Muscle of arm (tissue), 14 donors: ENCODE measurements at places on chromosomes 4 and X.
A peak's percentile ranks its signal among the peaks of the same experiment; 100 is the strongest.

DNA sequence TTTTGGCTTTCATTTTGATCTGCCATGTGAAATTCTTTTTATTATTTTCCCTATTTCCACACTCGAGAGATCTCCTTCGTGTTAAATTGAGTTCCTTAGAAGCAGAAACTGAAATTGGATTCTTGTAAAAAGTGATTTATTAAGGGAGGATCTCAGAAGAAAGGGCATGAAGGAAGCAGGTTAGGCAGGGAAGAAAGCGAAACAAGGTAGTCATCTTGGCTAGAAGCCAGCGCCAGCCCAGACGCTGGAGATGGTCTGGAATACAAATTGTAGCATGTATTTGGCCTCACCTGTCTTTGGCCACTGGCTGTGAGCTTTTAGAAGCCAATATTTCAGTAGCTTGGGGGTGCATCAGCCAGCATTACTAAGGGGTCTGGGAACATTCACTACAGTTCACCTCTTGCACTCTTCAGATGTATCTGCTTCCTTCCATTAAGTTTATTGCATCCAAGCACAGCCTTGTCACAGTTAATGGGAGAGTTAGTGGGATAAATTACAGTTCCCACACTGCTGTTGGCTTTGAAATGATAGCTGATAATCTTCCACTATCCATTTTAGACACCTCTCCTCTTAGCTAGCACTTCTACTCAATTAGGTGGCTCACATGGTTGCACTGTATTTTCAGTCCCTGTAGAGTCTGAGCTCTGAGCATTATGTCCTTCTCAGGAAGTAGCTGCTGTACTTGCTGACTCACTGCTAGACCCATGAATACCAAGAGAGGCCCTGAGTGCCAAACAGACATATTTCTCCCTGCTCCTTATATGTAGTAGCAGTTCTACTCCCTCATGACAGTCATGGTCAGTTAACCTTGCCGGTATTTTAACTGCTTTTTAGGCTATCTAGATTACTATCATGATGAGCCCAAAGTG is 14.6 kb downstream of the GRXCR1 start:
- no peak for DNase-seq

DNA sequence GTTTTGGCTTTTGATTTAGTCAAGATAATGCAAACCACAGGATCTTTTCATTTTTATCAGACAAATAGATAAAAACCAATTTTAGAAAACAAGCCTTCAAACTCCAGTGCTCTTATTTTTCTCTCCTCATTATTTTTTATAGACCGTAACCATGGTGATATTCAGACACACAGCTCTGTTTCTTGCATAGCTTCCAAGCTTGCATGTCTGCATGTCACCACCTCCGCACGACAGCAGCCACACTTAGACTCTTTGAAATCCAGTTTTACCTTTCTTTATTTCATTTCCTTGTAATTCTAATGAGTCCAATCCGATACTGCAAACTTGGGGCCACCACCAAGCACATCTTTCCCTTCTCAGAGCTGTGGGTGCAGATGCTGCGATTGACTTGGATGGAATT is 94.3 kb upstream of the GPM6A start:
- DNase-seq = no peak

GRCh38 chrX:133350751-133351150 is 64.5 kb downstream of the GPC4 start:
- no peak for DNase-seq

DNA sequence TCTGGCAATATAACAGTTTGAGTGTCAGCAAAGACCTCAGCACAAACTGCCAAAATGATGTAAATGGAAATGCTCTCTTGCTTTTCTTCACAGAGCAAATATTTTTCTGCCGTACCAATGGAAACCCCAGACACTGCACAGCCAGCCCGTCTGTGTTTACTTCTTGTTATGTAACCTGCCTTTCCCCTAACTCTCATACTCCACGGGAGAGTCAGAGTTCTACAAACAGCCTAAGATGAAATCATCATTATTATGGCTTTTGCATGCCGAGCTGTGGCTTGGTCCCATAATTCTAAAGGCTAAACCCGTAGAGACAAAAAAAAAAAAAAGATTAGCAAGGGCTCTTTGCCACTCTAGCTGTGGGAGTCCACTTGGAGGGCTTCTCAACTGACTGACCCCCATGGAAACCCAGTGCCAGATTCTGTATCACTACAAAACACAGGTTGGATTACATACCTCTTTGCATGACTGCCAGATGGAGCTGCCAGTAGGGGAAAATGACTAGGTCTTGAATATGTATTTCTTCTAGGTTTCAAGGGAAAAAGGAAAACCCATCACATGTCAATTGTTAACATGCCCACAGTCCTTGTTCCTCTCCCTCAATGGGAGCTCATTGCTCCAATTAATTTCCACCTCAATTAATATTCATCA is 197.2 kb upstream of the CNKSR2 start:
- DNase-seq = peak; percentile 16

DNA sequence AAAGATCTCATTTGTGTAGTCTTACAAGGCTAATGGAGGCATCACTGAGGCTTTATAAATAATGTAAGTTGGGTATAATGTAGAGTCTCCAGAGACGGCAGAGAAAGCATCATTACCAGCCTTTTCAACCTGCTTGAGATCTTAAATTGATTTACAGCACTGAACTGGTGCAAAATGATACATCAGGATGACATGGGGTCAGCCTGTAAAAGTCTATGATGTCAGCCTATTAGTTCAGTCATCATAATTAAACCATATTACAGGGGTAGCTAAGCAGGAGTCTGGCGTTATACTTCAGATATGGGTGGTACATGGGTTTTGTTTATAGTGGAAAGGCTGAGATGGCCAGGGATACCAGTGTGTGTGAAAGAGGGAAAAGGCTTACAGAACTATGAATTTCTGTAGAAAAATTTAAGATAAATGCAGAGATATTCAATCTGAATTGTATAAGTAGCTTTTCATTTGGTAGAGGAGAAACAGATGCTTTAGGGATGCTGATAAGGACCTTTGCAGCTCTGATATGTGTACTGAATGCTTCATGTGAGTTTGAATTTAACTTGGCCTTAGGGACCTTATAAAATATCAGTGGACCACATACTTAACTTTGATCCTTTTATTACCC is 2.7 kb downstream of the SMAD1 start:
- DNase-seq = no peak
